Left hindlimb (tissue), 1 donor: ENCODE measurements at places on chromosomes 3 and 15.
A peak's percentile ranks its signal among the peaks of the same experiment; 100 is the strongest.

DNA sequence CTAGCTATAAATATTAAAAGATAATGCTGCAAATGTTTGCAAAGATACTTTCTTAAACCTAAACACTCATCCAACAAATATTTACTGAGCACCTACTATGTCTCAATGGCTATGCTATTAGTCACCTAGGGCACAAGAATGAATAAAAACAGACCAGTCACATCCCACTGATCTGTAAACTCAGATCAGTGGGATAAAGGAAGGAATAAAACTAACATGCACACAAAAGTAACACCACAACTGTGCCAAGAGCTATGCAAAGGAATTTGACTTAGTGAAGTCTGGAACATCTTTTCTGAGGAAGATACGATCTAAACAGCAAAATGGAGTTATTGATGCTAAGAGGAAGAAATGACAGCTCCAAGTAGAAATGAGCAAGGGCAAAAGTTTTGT lies 56.6 kb downstream of the CBLB start:
- no peak for DNase-seq

DNA sequence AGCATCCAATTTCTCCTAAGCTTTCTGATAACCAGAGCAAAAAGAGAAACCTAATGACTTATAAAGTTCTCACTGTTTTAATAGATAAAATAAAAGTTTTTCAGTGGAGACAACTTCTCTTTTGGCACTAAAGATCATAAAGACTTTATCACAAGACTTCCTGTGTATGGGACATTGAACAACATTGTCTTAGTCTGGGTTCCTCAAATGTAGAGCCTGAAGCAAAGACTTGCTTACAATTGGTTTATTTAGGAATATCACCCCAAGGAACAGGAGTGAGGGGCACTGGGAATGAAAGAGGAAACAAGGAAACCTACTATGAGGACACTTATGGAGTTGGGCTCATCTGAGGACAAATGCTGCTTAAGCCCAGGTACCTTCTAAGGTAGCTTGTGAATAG lies 127.4 kb downstream of the B3GALNT1 start:
- no peak for DNase-seq

DNA sequence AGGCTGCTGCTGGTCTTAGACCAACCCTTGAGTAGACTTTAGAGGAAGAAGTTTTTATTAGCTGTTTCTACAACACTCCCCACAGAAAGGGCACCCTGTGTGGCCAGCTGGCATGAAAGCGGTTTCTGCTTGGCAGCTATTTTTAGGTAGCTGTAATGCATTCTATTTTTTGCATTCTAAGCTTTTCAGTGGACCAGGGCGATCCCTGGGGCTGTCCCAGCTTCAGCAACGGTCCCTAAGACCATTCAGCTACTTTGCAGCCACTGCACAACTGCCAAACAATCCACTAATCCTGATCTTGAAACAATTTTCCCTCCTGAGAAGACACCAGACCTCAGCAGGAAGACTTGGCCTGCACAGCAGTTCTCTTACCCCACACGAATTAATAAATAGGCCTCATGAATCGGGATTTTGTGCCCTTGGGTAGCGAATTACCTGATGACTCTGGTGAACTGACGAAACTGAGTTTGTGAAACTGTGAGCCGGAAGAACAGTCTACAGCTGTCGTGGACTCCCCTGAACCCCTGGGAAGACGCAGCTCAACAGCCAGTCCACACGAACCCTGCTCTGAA lies 14.6 kb upstream of the TFRC start:
- peak; percentile 73 for DNase-seq

DNA sequence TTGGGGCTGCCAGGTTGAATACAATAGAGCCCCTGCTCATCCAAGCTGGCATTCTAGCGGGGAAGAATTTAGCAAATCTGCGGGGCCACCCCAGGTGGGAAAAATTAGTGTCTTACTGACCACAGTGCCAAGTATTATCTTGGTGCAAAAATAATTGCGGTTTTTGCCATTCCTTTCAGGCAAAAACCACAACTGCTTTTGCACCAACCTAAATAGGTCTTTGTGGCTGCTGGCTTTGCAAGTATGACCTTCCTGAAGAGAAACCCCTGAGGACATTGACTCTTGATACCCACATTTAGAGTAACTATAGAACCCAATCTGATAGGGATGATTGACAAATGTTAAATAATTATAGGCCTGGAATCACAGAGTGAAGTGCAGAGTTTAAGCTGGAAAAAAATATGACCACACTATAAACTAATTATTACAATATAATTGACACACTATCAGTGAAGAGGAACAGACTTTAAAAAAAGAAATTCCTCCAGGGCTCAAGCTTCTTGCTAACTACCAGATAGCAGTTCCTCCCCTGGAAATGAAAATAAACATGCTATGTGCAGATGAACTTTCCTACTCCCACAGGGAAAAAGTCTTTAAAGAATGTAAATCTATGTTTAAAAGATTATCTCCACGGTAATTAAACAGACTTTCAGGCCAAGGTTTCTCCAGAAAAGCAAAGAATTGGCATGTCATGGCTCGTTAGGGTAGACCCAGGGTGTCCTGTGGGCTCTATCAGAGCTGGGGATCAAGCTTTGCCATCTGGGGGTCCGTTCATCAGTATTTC lies 34.4 kb downstream of the CA12 start:
- DNase-seq = no peak

GRCh38 chr3:194022052-194022451 lies 113.9 kb upstream of the HES1 start:
- DNase-seq = no peak

GRCh38 chr3:146550070-146550615 lies 5.7 kb upstream of the PLSCR1 start:
- DNase-seq = no peak

DNA sequence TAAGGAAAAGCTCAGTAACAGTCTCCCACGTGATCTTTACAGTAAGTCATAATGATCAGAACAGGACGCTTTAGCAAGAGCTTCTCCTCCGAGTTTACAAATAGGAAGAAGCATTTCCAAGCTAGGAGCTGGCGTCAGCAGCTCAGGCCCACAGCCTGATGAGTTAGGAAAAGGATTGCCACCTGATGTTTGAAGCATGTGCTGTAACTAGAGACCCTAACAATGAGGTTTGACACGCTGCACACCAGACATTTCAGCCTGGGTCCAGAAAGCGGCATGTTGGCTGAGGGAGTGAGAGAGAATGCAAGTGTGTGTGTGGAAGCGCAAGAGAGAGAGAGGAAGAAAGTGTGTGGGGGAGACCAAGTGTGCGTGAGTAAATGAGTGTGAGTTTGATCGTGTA lies 47.3 kb downstream of the TLE3 start:
- peak; percentile 18 for DNase-seq

- DNase-seq = peak; percentile 56
Observed at GRCh38 chr3:169660709-169661360, 2.7 kb downstream of the MECOM start.

- no peak for DNase-seq
Observed at GRCh38 chr3:50478051-50478450, 25.4 kb downstream of the CACNA2D2 start.

- DNase-seq = no peak
Observed at GRCh38 chr3:42028474-42028873, 62.7 kb upstream of the TRAK1 start.

DNA sequence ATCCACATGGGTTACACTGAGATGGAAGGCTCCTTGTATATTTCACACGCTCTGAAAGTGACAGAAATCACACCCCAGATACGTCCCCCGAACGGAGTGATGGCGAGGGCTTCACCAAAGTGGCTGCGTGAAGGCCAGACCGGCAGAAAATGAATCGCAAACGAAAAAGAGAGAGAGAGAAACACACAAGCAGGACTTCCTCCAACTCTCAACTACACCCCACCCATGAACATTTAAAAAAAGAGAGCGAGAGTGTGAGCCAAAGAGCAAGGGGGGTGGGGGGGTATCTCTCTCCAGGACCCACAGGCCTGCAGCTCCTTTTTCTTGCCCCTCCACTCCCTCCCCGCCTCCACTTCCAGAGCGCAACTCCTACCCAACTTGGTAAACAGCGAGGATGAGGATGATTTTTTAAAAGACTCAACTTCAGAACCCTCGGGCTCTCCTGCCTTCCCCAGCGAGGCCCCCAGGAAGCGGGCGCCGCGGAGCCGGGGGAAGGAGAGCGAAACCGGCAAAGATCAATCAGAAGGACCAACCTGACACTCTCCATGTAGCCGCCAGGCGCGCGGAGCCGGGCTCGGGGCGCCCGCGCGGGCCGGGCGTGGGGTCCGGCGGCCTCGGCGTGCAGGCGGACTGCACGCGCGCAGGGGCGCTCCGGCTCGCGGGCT lies 519.1 kb downstream of the FOXP1 start:
- peak; percentile 81 for DNase-seq

- no peak for DNase-seq
Observed at GRCh38 chr15:80507131-80507530, 102.9 kb downstream of the ARNT2 start.

GRCh38 chr15:53978253-53978906 lies at the start of gene UNC13C:
Gene UNC13C (plus strand): TSS chr15:53978441. CDS start chr15:54012904, 34,463 bp downstream.
- peak; percentile 64 for DNase-seq

- no peak for DNase-seq
Observed at GRCh38 chr3:60609446-60609845, 641.8 kb downstream of the FHIT start.
